Heart left ventricle (tissue), 16 donors: ENCODE measurements at places on chromosomes 7 and 10. TPM values are rescaled to one million over a fixed set of nuclear protein-coding genes. Genes with fewer than 3 reads are reported as not detected.

- no peak for DNase-seq
Observed at GRCh38 chr10:34327184-34327583, 487.9 kb downstream of the PARD3 start.

GRCh38 chr7:117750612-117751563, 122.4 kb downstream of the CTTNBP2 start:
- no peak for DNase-seq

DNA sequence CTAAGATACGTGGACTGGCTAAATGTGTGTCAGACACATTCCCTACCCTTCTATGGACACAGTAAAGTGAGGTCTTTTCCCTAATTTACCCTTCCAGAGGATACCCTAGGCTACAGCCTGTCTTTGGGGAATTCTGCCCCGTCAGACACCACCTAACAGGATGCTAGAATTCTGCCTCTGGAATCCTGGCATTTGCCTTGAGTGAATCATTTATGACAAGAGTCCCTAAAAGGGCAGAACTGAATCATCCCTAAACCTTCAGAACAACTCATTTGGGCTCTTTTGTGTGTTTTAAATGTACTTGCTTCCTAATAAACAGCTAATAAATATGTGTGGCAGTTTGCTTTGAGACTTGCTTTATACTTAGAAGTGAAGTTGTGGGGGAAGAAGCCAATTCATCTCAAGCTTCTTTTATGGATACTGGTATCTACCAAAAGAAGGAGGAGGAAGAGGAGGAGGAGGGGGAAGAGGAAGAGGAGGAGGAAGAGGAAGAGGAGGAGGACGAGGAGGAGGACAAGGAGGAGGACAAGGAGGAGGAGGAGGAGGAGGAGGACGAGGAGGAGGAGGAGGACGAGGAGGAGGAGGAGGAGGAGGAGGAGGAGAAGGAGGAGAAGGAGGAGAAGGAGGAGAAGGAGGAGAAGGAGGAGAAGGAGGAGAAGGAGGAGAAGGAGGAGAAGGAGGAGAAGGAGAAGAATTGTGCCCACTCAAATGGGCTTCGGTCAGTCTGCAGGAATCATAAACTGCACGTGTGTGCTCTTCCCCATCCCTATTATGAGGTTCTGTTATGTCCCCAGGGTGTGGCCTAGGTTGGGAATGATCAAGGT, 27.1 kb downstream of the PARP12 start:
- no peak for DNase-seq

DNA sequence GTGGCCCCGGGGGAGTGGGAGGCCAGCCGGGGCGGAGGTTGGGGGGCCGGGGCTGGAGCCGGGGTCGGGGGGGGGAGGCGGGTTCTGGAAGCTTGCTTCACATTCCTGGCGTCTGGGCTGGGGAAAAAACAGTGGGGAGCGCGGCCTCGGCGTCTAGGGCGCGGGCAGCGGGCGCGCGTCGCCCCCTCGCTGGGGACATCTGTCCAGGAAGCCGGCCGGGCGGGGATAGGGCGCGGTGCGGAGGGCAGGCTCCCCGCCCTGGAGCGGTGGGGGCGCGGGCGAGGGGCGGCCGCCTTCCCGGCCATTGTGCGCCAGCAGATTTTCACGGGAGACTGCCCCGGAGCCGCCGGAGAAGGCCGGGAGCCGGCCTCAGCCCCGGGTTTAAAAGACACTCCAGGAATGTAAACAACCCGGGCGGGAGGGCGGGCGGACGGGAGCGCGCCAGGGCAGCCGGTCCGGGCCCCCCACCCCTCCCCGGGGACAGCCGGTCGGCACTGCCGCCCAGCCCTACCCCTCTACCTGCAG, 1.4 kb downstream of the ZMIZ1 start:
- peak; percentile 71 for DNase-seq

- no peak for DNase-seq
Observed at GRCh38 chr10:48389846-48390557, 83.5 kb downstream of the MAPK8 start.

GRCh38 chr7:158657189-158657746, 47.3 kb downstream of the NCAPG2 start:
- no peak for DNase-seq

- DNase-seq, result no peak
Observed at GRCh38 chr10:132507956-132508490, 29.6 kb upstream of the INPP5A start.

- DNase-seq, result no peak
Observed at GRCh38 chr10:124470544-124471434, 9.2 kb downstream of the LHPP start.

- DNase-seq, result no peak
Observed at GRCh38 chr7:117623606-117624005, 143.8 kb downstream of the CFTR start.

- no peak for DNase-seq
Observed at GRCh38 chr10:27710014-27710413, 35.6 kb downstream of the MKX start.

GRCh38 chr10:86363184-86363832, 3.3 kb downstream of the GRID1 start:
- peak; percentile 52 for DNase-seq

GRCh38 chr7:22316914-22317313, 40.0 kb downstream of the RAPGEF5 start:
- no peak for DNase-seq

- no peak for DNase-seq
Observed at GRCh38 chr10:89651916-89652573, 7.0 kb upstream of the PANK1 start.

- peak; percentile 100 for DNase-seq
Observed at GRCh38 chr7:127651556-127652332, at the start of gene SND1. Gene SND1 (plus strand): TSS chr7:127652194. CDS start chr7:127652374, 180 bp downstream.

- no peak for DNase-seq
Observed at GRCh38 chr10:89248990-89249389, 2.6 kb downstream of the LIPA start.

DNA sequence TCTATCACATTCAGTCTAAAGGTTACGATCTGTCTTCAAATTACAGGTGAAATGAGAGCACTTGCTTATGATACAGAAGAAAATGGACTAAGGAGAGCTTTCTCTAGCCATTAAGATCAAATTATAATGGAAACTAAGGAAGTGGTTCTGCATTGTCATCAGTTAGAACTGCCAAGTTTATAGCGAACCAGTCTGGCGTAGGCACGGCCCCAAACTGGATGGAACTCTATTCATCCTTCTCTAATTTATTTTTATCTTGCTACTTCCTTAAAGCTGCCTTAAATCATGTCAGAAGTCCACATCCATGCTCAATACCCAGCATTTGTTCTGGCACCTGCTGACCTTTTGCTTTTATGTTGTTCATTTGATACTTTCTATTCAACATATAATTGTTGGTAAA, 63.7 kb upstream of the APBB1IP start:
- no peak for DNase-seq

DNA sequence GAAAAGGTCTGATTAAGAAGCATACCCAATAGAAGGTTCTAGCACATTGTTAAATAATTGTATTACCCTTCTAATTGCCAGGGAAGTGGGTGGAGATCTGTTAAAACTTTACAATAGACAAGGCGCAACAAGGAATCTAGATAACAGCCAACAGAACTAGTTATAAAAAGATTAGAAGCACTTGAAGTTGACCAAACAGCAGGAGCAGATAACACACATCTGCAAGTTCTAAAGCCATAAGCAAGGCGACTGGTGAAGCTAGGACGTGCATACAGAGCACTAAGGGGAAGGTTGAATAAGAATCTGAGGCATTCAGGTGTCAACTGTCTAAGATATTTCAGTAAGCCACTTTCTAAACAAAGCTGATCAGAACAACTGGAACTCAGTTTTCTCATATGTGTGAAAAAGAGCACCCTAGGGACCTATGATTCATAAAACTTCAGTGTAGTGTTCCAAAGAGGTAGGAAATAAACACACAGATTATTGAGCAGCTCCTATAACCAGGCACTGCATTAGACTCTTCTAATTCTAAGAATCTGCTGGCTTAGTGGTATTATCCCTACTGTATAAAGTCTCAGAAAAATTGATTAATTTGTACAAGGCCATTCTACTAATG, 111.2 kb downstream of the SAMD9 start:
- DNase-seq, result no peak

GRCh38 chr10:102416283-102416682, 2.3 kb downstream of the PSD start:
- no peak for DNase-seq

- no peak for DNase-seq
Observed at GRCh38 chr10:50641626-50642025, 17.9 kb upstream of the SGMS1 start.

- no peak for DNase-seq
Observed at GRCh38 chr10:9922126-9922870, 1095.4 kb upstream of the CELF2 start.

GRCh38 chr7:117435475-117436043, 8.3 kb upstream of the ASZ1 start:
- DNase-seq, result no peak

DNA sequence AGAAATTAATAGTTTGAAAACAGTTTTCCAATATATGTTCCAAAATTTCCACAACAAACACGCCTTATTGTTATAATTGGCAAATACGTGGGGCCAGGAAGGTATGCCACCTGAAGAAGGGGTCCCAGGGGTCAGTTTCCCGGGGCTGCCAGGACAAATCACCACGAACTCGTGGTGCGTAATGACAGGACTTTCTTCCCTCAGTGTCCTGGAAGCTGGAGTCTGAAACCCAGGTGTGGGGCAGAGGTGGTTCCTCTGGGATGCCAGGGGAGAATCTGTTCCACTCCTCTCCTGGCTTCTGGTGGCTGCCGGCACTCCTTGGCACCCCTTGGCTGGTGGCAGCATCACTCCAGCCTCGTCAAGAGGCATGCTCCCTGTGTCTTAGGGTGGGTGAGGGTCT, 56.7 kb downstream of the CHST15 start:
- no peak for DNase-seq

- no peak for DNase-seq
Observed at GRCh38 chr10:49781247-49781646, 19.1 kb upstream of the OGDHL start.

DNA sequence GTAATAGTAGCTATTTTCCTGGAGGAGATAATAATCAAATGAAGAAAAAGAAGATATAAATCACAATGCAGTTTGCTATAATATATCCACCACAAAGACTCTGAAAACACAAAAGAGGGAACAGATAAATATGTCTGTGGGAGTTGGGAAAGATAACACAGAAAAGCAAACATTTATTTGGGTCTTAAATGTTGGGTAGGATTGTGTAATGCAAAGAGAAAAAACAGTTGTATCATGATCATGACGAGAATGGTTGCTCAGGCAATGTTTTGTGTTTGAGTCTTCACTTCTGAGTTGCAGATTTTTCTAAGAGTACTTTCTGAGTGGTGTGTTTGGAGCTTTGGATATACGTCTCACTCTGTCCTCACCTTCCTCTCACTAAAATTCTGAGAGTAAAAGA, 437.5 kb downstream of the TFEC start:
- no peak for DNase-seq

GRCh38 chr10:71291528-71291900, 27.5 kb upstream of the SLC29A3 start:
- DNase-seq, result no peak

FKBP6 gene
- not detected for polyA plus RNA-seq

DBNL gene
- 39.3 TPM for polyA plus RNA-seq

TFEC gene
- polyA plus RNA-seq, result 0.46 TPM

PDE6C gene
- not detected for polyA plus RNA-seq

ADAM22 gene
- polyA plus RNA-seq, result 0.27 TPM

STAM gene
- 23.1 TPM for polyA plus RNA-seq

TAX1BP1 gene
- 147 TPM for polyA plus RNA-seq

KAZALD1 gene
- polyA plus RNA-seq, result 10.0 TPM

TMEM26 gene
- 0.07 TPM for polyA plus RNA-seq

NEURL1 gene
- polyA plus RNA-seq, result 0.08 TPM

SEMA3C gene
- 11.7 TPM for polyA plus RNA-seq

ELMO1 gene
- polyA plus RNA-seq, result 6.9 TPM

LEP gene
- 0.12 TPM for polyA plus RNA-seq

ZNF783 gene
- polyA plus RNA-seq, result 3.3 TPM

EBLN1 gene
- not detected for polyA plus RNA-seq

SFRP5 gene
- polyA plus RNA-seq, result 1.00 TPM
